ENCODE measurements at places on chromosomes 1 and 21.

DNA sequence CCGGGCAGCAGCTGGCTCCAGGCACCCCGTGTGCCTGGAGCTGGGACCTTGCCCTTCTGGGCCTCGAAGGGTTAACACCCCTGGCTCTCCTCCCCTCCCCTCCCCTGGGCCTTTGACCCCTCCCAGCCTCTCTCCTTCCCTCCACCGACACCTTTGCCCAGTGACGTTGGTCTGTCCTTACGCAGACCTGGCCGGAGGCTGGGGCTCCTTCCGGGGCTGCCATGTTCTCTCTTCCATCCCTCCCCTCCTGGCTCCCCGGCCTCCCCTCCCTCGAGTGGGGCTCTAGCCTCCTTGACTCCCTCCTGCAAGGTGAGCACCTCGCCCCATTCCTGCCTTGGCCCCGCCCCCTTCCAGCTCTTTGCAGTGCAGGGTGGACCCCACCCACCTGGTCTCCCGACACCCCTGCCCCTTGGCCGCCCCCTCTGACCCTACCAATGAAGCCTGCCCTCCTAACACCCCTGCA is at the start of gene TMEM82:
Gene TMEM82, plus strand, starts transcription at position 161 of the 463 bp plus-strand sequence. Its CDS starts 61 bp downstream, at position 222.
- no peak for DNase-seq

GRCh38 chr1:159012495-159012894 is 2.8 kb downstream of the IFI16 start:
- DNase-seq = no peak

- DNase-seq = no peak
These were observed 10.4 kb downstream of the CBR3 start for GRCh38 chr21:36145259-36145658.

- no peak for DNase-seq
These were observed 566.1 kb downstream of the PTPRU start for GRCh38 chr1:29802181-29803068.

DNA sequence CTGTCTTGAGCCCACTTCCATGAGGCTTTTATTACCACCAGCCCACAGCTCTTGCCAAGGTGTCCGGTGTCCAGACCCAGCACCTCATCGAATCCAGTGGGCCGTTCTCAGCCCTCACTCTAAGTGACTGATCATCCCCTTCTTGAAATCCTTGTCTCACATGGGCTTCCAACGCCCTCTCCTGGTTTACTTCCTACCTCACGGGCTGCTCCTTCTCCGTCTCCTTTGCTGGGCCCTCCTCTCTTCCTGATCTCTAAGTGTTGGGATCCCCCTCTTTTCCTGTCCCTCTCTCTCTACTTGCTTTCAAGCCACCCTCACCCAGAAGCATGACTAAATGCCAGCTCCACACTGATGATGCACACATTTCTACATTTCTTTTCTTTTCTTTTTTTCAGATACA is 9.0 kb upstream of the RHBG start:
- no peak for DNase-seq

GRCh38 chr1:43930168-43930948 is 3.2 kb upstream of the ARTN start:
- no peak for DNase-seq

DNA sequence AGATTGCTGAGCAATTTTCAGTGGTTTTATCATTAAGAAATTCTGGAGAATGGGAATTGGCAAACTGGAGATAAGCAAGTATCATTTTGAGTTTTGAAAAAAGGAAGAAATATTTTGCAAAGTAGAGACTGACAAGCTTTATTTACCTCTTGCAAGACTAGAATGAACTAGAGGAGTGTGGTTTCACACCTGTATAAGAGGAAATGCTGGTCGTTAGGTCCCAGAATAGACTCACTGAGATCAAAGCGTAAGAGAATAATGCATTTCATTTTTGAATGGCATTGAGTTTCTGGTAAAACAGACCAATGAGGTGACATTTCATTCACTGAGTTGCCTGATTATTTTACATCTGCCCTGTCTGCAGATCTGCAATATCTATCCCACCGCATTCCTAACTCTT is 308.1 kb downstream of the ADGRL2 start:
- DNase-seq = no peak

GRCh38 chr1:66395202-66396061 is 138.5 kb upstream of the SGIP1 start:
- DNase-seq = no peak

DNA sequence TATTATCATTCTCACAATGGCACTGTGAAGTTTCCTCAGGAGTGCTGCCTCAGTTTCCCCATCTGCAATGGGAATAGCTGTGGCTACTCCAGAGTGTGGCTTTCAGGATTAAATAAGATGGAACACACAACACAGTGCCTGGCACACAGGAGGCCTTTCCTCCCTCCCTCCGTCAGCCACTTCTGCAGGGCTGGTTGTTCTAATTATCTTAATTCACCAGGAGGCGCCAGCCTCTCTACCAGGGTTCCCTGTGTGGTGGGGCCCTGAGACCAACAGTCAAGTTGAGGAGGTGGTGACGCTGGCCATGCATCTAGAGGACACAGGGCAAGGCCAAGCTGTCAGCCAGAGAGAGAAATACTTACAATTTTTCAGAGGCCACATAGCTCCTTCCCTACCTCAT is 6.3 kb upstream of the FOXO6 start:
- DNase-seq = no peak

DNA sequence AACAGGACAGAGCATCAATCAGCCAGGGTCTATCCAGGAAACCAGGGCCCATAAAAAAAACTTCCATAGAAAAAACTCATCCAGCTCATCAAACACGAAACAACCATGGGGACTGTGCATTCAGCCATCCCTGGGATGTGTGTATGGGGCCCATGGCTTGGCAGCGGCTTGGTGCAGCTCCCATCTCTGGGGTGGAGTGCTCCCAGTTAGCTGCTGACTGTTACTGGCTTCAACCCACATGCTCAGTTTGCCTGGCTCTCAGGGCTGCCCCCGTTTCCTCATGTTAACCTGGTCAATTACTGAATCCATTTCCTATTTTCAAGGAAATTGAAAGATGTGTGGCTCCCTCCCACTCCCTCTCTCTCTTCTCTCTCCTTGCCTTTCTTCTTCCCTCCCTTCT is 37.3 kb upstream of the STUM start:
- no peak for DNase-seq

- no peak for DNase-seq
These were observed 171.7 kb downstream of the NFIA start for GRCh38 chr1:61253912-61254633.

- no peak for DNase-seq
These were observed 21.9 kb upstream of the FAM3B start for GRCh38 chr21:41294548-41295231.

DNA sequence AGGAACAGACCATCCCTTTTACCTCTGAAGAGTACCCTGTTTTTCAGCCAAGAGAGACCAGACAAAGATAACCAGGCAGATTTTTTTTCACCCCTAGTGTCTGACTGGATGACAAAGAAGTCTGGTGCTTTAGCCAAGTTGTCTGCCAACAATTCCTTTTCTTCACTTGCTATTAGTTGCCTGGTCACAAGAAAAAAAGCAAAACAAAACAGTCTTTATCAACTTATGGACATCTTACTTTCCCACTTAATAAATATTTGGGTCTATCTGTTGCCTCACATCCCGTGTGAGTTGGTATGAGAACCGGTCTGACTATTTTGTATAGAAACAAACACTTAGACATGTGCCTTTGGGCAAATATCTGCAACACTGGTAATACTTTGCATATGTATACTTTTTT is 662.9 kb downstream of the PLPP3 start:
- DNase-seq = no peak

- DNase-seq = no peak
These were observed 22.6 kb upstream of the FAM89A start for GRCh38 chr1:231062500-231063270.

GRCh38 chr1:89670163-89670562 is 37.2 kb downstream of the LRRC8C start:
- DNase-seq = no peak

GRCh38 chr1:91889717-91890459 is 3.9 kb upstream of the TGFBR3 start:
- peak; percentile 48 for DNase-seq

GRCh38 chr1:34831721-34832246 is 27.8 kb downstream of the SMIM12 start:
- no peak for DNase-seq

GRCh38 chr1:232040260-232040659 is 413.7 kb downstream of the DISC1 start:
- no peak for DNase-seq

GRCh38 chr1:161688946-161689345 is 18.1 kb upstream of the FCRLA start:
- no peak for DNase-seq

DNA sequence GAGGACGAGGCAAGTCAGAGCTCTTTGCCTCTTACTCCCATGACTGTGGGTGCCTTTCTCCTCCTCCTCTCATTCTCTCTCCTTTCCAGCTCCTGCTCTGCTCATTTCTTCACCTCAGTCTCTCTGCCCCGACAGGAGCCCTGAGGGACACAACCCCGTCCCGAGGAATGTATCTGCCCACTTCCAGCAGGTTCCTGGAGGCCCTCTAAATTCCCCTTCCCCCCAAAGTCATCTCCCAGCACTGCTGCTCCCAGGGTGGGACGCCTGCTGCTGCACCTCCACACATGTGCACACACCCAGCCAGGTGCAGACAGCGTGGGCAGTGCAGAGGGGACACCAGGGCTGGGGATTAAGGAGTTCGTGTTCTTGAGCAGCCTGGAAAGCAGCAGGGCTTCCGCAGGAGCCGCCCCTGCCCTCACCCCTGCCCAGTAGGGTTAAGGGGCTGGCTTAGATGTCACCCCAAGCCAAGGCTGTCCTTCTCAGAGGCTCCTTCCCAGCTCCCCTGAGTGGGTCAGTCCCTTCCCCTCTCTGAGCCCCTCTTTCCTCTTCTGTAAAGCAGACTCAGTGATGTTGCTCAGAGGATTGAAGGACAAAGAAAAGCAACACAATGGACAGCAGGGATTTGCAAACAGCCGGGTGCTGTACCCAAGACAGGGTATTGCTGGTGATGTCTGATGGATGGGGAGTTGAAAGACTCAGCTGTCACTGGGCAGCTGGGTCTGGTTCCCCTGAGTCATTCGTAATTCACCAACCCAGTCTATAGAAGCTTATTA is 346.0 kb downstream of the MATN1 start:
- no peak for DNase-seq

DNA sequence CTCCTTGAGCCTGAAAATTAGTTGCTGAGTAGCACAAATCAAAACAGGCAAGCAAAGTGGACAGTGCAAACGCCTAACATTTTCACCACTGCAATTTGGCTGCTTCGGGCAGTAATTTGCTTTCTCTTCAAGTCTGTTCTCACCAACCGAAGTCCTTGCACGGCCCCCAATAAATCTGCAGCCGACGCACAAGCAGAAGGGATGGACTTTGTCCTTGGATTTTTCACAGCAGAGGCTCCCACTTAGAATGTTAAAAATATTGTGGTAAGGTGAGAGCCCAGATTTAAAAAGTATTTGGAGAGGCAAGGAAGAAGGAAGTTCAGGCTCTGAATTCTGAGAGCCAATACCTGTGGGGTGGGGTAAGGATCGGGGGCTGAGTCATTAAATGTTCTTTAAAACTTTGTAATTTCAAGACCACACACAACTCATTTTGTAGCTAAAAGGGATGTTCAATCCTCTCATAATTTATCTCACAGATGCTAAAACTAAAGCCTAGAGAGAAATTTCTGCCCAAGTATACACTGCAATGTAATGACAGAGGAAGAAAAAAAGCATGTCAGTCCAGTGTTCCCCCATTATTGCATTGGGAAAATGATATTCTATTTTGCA is 6.2 kb downstream of the CD247 start:
- DNase-seq = no peak

DNA sequence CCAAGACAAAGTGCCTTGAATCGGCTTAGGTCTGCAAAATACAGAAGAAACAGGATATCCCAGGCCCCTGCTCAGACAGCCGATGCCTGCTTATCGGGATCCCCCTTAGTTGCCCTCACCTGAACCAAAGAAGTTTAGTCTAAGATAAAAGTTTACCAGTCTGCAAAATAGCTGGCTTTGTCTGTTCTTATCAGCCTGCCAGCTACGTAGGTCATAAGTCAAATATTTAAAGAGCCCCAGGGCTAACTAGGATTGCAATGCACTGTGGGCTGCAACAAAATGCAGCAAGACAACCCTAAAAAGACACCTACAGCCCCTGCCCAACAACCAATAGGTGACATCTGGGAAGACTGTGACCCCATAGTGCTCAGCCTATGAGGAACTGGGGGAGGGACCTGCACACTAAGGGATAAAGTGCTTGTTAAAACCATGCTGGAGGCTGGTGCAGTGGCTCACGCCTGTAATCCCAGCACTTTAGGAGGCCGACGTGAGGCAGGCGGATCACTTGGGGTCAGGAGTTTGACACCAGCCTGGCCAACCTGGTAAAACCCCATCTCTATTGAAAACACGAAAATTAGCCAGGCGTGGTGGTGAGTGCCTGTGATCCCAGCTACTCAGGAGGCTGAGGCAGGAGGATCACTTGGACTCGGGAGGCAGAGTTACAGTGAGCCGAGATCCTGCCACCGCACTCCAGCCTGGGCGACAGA is 27.4 kb downstream of the LRRC3 start:
- DNase-seq = no peak

DNA sequence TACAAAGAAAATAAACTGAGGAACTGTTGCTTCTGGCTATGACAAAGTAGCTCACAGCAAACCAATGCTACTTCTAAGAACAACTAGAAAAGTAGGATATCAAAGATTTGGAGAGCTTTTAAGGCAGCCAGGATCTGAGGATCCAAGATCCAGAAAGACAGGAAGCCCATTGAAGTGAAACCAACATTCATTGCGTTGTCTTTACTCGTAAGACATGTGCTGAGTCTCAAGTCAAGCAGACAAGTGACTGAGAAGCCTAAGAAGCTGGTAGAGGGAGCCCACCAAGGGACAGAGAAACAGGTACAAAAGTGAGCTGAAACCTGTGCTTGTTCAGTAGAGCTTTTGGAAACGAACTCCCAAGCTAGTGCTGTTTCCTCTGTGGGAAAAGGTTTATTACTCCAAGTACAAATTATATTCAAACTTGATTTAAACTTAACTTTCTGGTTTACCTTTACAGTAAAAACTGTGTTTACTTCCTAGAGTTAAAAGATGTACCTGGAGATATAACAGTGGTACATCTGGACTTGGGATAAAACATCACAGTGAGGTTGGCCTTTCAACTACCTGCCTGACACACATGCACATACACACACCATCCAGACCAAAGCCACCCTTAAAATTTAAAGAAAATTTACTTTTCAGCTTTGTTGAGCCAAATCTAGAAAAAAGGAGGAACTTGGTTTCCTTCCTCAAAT is 41.2 kb downstream of the NME7 start:
- peak; percentile 1 for DNase-seq

DNA sequence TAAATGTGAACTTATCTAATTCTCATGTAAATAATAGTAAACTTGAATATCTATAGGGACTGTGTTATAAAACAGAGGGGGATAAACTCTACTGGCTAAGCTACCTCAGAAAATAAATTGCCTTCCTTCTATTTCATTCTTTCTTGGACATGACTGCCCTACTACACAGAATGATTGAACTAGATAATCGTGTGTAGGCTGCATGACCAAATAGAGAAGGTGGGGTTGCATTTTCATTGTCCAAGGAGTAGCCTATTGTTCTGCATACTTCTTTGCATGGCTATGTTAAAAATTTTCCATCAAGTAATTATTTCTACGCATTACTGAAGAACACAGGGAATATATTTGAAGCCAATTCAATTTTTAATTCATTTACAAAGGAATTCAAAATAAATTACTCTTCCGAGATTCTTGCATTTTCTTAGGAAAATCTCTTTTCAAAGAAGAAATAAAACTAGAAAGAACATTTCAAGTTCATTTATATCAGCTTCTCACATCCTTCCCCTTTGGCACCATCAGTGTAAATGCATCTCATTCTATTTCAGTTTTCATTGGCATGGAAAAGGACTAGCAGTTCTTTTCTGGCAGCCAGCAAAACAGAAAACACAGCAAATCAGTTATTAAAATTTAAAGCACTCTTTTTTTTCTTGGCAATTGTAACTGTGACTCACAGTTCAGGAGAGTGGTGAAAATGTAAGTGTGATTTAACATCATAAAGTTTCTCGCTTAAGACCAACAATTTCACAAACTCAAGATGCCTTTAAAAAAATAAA is 714.7 kb downstream of the NCAM2 start:
- peak; percentile 43 for DNase-seq
